NCI-H2029 treated with DMSO at 0.1 percent for 48 hours (cell line): ENCODE measurements at places on chromosomes 1 and 21.

DNA sequence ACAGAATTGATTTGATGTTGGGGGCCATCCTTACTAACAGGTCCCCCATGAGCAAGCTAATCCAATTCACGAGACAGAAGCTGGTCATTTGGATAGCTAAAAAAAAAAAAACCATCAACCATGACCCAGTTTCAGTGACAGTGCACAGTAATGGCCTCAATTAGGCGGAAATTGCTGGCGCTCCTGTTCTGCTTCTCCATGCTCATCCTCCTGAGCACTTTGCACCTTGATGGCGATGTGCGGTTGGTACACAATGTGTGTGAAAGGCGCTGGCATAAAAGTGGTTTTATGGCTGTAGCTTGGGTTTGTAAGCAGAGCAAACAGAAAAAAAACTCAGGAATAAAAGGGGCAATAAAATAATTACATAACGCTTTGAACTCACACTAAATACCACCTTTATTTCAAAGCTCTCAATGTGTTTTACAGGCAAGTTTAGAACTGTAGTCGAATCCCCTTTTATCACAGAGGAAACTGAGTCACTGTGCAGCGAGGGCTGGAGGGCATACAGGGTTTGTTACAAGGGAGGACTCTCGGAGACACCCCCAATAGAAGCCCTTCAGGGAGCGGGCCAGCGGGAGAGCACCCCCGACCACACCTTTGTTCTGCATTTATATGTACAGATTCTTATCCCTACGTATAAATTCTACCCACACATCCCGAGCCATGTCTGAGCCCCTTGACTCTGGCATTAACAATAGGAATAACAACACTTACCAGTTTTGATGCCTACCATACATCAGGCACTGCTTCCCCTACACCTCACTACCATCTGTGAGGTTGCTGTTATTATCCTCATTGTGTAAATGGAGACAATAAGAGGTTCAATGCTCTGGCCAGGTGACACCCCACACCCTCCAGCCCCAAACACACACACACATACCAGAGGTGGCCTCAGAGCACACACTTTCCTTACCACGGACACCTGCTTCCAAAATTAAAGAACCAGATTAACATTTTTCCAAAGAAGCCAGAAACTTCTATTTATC is 213.5 kb upstream of the IRF2BP2 start:
- no peak for DNase-seq

GRCh38 chr1:39282537-39283216 is 78.2 kb downstream of the MACF1 start:
- no peak for DNase-seq

- no peak for DNase-seq
These were observed 216.9 kb upstream of the ADGRL2 start for GRCh38 chr1:81583878-81584277.

DNA sequence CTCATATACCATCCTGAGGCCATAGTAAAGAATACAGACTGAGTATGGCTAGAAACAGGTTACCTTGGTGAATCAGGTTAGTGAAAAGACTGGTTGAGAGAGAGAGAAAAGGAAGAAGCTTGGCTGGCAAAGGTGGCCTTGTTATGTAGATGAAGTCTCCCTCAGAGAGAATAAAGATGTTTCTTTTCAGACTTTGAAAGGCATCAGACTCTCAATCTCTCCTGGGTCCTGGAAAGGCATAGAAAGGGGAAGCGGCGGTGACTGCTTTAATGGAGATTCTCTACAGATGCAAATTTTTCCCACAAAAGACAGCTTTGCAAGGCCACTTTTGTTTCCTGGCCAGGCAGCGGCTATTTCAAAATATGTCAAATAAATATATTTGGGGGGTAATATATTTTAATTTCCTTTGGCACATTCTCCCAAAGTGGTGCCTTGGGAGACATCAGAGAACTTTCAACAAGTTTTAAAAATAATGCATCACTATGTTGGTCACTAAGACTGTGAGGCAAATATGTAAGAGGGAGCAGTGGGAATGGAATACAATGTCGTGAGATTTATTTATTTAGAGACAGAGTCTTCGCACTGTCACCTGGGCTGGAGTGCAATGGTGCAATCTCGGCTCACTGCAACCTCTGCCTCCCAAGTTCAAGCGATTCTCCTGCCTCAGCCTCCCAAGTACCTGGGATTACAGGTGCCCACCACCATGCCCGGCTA is 46.1 kb downstream of the NPHS2 start:
- no peak for DNase-seq
